ENCODE measurements at places on chromosomes 12 and 14.
A peak's percentile ranks its signal among the peaks of the same experiment; 100 is the strongest.

- DNase-seq: no peak
Measured at GRCh38 chr14:99892406-99892805, 99.2 kb downstream of the EML1 start.

- DNase-seq: no peak
Measured at GRCh38 chr14:62558451-62558850, 486.8 kb downstream of the KCNH5 start.

- DNase-seq: no peak
Measured at GRCh38 chr12:51798501-51798900, 50.0 kb downstream of the FIGNL2 start.

- no peak for DNase-seq
Measured at GRCh38 chr14:22666203-22666893, 22.2 kb upstream of the OR6J1 start.

GRCh38 chr14:61372842-61373555 is 51.6 kb downstream of the PRKCH start:
- no peak for DNase-seq

GRCh38 chr12:123118497-123118896 is 32.4 kb downstream of the PITPNM2 start:
- DNase-seq: no peak

- DNase-seq: no peak
Measured at GRCh38 chr12:65803251-65803650, 21.0 kb upstream of the HMGA2 start.

- DNase-seq: no peak
Measured at GRCh38 chr12:76259660-76260389, 88.4 kb downstream of the BBS10 start.

DNA sequence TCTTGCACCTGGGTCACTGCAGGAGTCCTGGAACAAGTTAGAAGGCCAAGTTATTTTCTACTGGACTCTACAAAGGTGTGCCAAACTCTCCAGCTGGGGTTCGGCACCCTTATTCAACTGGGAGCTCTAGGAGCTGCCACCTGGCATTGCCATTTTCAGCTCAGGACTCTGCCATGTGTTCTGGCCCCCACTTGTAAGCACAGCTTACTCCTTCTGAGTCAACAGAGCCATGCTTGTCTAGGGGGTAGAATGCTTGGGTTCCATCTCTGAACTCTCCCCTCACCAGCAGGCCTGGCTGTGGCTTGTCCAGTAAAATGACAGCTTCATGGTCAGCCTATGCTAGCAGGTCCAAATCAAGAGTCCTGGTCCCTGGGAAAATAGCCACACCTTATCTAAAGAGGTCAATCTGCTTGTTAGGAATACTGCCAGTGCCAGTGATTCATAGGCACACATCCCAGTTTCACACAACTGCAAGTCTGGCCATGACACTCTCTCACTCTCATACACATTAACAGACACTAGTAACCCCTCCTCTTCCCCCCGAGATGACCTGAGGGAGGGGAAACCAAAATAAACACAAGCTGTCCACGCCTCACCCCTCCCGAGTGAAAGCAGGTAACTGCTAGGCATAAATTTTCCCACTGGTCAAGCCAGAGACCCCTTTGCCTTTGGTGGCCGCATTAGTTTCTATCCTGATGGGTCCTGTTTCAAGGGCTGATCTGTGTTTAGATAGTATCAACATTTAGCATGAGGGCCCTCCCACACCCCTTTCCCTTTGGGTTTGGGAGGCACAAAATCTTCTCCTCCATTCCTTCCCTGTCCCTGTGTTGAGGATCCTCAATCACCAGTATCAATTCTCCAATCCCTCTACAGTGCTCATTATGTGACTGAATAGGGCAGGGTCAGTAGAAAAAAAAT is 182.3 kb upstream of the GZMB start:
- no peak for DNase-seq

DNA sequence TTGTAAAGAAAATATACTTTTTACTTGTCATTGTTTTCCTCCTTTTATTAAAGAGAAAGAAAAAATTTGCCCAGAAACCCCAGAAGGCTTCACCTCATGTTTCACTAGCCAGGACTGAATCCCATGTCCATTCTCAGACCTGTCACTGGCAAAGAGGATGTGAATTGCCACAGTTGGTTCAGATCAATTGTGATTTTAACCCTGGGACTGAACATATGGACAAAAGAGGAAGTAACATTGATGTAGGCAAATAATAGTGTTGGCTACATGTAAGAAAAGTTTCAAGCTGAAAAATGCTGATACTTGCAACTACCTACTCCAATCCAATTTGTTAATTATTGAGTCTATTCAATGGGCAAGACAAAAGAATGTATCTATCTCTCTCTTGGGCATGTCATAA is 8.6 kb upstream of the CCDC196 start:
- no peak for DNase-seq

- DNase-seq: no peak
Measured at GRCh38 chr12:3725388-3726115, 27.4 kb downstream of the CRACR2A start.

DNA sequence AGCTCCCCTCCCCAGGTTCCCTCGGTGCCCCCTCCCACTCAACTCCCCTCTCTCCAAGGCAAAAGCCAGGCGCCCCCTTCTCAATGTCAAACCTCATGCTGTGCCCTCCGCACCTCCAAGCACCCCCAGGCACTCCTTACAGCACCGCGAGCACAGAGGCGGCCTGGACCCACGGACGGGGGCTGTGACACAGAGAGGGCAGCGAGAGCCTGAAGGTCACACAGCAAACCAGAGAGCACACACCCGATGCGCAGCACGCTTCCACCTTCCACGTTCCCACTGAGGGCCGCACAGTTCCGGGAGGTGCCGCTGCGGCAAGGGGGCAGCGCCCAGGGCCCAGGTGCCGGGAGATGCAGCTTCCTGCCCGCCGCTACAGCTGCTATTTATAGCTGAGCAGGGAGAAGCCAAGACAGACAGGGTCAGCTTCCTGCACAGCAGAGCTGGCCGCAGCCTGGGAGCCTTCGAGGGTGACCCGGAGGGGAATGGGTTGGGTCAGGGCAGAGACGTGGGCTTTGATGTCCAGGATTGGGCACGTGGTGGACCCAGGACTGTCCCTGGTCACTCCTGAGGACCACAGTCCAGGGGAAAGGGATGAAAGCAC is 12.9 kb downstream of the NCOR2 start:
- DNase-seq: no peak

GRCh38 chr12:111444925-111445725 is 39.4 kb downstream of the SH2B3 start:
- no peak for DNase-seq

DNA sequence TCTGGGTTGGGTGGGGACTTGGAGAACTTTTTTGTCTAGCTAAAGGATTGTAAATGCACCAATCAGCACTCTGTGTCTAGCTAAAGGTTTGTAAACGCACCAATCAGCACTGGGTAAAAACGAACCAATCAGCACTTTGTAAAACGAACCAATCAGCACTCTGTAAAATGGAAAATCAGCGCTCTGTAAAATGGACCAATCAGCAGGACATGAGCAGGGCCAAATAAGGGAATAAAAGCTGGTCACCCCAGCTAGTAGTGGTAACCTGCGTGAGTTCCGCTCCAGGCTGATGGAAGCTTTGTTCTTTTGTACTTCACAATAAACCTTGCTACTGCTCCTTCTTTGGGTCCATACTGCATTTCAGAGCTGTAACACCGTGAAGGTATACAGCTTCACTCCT is 1.7 kb upstream of the ACOT2 start:
- no peak for DNase-seq

- DNase-seq: no peak
Measured at GRCh38 chr12:109618082-109618481, 44.5 kb downstream of the MVK start.

- DNase-seq: peak; percentile 41
Measured at GRCh38 chr12:8045952-8046944, 13.7 kb downstream of the FOXJ2 start.

DNA sequence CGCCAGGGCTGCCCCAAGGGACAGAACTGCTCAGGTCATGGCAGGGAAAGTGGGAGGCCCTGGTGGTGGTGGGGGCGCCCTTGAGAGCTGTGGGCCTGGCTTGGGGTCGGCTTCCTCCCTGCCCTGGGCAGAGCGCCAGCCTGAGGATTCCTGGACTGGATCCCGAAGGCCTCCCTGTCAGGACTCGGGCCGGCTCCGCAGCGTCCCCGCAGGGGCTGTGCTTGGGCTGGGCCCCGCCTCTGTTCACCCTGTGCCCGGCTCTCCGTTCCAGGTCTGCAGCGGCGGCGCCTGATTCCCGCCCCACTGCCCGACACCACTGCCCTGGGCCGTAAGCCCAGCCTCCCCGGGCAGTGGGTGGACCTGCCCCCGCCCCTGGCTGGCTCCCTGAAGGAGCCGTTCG is 39.9 kb downstream of the KIF26A start:
- no peak for DNase-seq

DNA sequence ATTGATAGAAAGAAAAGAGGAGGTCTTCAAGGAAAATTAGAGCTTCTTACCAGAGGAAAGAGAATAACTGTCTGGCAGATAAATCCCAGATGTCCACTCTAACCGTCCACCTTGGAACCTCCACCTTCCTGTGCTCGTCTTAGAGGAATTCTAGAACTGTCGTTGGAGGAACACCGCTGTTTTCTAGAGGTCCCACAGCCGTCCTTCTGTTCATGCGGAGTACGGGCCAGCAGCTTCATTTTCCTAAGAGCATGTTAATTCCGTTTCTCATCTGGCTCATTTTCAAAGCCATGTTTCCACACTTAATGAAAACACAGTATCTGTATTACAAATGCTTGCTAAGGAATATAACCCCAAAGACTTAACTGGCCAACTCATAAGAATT is 107.9 kb upstream of the ESRRB start:
- no peak for DNase-seq

DNA sequence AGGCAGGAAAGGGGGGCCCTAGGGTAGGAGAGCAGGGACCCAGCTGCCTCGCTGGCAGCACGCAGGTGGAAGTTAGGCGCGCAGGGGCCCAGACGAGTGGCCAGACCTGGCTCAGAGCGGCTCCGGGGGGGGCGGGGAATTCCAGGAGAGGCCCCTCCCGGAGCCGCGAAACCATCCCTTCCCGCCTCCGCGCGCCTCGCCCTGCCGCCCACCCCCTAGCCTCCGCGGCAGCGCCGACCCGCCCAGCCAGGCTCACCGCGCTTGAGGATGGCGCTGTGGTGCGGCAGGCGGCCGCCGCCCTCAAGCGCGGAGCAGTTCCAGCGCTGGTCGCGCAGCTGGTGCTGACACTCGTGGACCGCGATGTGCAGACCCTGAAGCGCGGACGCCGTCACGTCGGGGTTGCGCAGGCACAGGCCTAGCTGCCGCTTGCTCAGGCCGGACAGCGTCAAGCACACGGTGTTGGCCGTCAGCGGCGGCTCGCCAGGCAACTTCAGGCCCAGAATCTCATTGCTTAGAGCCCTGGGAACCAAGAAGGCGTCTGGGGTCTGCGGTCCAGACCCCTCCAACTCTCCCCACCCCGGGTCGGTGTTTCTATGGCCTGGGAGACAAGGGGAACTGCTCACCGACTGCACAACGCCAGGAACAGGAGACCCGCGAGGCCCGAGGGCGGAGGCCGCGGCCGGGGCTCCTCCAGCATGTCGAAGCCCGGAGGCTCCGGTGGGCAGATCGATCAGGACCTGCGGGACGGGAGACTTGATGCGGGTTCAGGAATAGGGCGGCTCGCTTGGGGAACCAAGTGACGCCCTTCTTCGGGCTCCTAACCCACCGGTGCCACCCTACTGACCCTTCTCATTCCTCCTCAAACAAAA is 1.5 kb downstream of the WNT10B start:
- no peak for DNase-seq

DNA sequence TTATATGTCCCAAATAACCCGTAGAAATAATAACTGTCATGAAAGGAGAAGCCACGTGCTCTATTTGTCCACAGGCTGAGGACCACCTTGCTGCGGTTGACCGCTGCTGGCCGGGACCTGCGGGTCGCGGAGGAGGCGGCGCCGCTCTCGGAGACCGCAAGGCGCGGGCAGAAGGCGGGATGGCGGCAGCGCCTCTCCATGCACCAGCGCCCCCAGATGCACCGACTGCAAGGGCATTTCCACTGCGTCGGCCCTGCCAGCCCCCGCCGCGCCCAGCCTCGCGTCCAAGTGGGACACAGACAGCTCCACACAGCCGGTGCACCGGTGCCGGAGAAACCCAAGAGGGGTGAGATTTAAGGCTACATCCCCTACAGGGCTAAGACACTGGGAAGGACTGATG is 21.0 kb downstream of the RPGRIP1 start:
- DNase-seq: peak; percentile 15

- no peak for DNase-seq
Measured at GRCh38 chr12:102120886-102121285, 903 bp downstream of the PARPBP start.

DNA sequence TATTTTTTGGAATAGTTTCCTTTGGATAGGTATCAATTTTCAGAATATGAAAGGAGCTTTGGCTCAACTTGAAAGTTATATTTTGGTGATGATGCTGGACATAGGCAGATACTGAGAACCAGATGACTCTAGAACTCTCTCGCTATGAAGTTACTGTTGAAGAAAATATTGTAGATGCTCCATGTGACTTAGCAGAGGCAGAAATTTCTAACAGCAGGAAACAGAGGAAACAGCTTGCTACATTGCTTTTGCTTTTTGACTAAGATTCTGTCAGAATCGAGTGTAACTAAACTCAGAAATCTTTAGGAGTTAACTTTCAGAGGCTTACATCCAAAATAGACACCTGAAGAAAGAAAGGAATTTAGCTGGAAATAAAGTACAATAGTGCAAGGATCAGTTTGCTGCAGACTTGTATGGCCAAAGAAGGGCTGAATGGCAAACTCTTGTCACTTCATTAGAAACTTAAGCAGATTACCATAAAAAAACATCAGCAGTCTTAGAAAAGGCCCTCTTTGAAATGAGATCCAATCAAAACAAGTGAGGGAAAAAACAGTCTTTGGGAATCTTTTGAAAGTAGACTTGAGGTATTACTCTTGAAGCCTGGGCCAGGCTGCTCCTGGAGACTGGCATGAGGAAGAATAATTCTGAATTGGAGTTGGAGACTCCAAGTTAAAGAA is 911.8 kb downstream of the FSCB start:
- no peak for DNase-seq

GRCh38 chr14:99479160-99479905 is 1.3 kb downstream of the SETD3 start:
- DNase-seq: no peak

DNA sequence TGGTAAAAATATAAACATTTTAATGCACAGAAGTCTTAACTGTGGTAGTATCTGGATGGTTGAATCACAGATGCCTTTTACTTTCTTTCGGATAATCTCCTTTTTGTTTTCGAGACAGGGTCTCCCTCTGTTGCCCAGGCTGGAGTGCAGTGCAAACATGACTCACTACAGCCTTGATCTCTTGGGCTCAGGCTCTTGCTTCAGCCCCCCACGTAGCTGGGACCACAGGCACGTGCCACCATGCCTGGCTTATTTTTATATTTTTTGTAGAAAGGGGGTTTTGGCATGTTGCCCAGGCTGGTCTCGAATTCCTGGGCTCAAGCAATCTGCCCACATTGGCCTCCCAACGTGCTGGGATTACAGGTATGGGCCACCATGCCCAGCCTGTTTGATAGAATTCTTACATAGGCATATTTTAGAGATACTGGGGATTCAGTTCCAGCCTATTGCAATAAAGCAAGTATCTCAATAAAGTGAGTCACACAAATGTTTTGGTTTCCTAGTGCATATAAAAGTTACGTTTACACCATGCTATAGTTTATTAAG is 99.2 kb downstream of the SNAPC1 start:
- DNase-seq: no peak

GRCh38 chr14:103915616-103916015 is 12.6 kb upstream of the TDRD9 start:
- DNase-seq: no peak

Data from NCI-H1930 (cell line).